ENCODE measurements at places on chromosomes 2 and 18.

DNA sequence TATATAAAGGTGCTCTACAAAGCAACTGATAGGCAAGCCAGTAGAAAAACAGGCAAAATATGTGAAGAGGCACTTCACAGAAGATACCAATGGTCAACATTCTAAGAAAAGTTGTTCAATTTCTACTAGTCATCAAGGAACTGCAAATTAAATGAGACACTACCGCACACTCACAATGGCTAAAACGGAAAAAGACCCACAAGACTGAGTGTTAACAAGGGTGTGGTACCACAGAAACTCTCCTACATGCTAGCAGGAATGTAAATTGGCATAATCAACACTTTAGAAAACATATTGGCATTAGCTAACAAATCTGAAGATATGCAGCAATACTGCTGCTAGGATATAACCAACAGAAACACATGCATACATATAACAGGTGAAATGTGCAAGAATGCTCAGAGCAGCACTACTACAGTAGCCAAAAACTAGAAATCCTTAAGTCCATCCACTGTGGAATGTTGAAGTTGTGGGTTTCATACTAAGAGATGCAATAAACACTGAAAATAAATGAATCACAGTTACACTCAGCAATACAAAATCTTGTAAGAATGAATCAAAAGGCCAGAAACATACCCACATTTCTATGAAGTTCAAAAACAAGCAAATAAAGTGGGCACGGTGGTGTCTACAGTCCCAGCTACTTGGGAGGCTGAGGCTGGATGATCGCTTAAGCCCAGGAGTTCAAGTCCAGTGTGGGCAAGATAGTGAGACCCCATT lies 9.2 kb downstream of the RNU4ATAC start:
- no peak for DNase-seq

- DNase-seq = no peak
Measured at GRCh38 chr2:119441376-119442225, 9.9 kb downstream of the TMEM37 start.

DNA sequence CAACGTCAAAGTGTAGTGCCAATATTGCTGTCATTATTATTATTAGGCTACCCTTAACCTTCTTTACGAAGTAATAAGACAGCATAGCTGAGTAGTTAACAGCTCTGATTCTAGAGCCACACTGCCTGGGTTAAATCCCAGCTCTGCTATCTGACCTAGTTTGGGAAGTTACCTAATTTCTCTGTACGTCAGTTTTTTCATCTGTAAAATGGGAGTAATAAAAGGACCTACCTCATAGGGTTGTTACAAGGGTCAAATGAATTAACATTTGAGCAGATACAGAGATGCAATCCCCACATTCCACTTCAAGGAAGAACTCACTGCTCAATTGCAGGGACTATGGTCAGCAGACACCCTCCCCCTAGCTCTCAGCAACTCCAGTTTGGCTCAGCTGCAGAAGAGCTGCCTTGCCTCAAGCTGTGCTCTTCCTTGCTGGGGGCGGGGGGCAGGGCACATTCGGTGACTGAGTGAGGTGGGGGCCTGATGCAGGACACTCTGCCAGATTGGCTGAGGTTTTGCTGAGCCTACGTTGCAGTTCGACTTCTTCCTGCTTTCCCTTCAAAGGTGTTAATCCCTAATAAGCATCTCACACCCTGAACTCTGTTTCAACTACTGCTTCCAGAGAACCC lies 11.0 kb upstream of the LGALSL start:
- DNase-seq = no peak

- DNase-seq = no peak
Measured at GRCh38 chr2:24886691-24887304, 33.2 kb downstream of the ADCY3 start.

- DNase-seq = no peak
Measured at GRCh38 chr2:106085181-106085940, 108.7 kb downstream of the UXS1 start.

DNA sequence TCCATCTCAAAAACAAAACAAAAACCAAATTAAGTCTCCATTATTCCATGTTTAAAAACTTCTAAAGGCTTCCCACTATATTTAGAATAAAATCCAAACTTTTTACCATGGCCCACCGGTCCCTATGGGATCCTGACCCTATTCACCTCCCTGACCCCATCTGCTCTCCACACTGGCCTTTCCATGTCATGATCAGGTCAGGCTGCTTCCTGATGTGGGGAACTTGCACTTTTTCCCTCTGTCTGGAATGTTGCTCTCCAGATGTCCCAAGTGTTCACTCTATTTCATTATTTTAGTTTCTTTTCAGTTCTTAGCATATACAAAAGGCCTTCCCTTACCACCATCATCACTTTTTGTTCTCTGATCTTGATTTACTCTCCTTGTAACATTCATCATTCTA lies 7.5 kb upstream of the MTA3 start:
- no peak for DNase-seq

DNA sequence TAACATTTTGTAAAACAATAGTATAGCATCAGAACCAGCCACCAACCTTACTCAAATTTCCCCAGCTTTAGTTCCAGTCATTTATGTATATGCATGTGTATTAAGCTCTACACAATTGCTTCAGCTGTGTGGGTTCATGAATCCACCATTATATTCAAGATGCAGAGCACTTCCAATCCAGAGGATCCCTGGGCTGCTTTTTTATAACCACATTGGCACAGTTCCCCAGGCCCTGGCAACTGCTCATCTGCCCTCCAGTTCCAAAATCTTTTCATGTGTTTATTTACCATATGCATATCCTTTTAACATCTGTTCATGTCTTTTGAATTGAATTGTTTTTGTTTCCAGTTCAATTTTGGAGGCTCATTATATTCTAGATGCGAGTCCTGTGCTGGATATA lies 482.9 kb upstream of the HS6ST1 start:
- DNase-seq = no peak

DNA sequence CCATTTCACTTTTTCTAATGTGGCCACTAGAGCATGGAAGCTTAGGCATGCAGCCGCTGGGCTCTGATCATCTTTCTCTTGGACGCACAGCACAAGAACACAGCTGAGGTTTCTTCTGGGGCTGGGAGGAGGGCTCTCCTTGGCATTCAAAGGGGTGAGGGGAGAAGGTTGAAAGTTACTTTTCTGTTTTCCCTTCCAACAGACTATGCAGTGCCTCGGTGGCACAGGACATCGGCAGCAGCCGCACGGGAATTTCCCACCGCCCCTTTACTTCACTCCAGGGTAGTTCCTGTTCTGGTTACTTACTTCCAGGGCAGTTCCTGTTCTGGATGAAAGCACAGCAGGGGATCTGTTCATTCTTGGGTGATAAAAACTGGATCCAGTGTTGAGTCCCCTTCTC lies 18.9 kb upstream of the MAL start:
- no peak for DNase-seq

- no peak for DNase-seq
Measured at GRCh38 chr18:6561420-6561861, 146.7 kb upstream of the L3MBTL4 start.

DNA sequence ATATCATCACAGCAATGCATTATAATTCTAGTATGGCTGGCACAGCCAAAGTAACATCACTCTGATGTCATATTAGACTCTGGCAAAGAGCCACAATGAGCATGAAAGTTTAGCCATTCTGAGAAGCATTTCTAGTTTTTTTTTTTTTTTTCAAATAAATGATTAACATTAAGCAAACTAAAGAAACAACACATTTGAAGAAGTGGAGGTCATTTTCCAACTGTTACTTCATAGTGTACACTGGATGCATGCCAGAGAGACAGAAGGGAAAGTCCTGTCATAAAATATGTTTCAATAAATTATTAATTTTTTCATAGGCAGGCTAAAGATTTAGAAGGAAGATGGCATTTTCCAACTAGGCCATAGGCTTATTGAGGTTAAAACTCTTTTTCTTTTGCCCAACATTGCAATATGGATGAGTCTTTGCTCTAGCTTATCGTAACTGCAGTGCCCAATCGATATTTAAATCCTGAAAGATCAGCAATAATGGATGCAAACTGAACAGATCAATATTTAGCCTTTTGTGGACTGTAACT lies 1630.4 kb upstream of the ACVR2A start:
- no peak for DNase-seq

GRCh38 chr18:75654386-75654785 lies 226.9 kb upstream of the SMIM21 start:
- no peak for DNase-seq

GRCh38 chr2:10834068-10834655 lies 21.6 kb upstream of the PDIA6 start:
- no peak for DNase-seq

GRCh38 chr18:58687871-58688308 lies 16.6 kb downstream of the MALT1 start:
- DNase-seq = peak; percentile 43

DNA sequence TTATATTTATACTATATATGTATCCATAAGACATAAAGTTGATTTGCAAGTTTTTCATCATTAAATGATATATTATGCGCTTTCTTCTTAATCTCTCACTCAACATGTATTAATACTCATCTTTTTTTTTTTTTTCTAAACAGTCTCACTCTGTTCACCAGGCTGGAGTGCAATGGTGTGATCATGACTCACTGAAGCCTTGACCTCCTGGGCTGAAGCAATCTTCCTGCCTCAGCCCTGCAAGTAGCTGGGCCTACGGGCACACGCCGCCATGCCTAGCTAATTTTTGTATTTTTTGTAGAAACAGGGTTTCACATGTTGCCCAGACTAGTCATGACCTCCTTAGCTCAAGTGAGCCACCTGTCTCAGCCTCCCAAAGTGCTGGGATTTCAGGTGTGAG lies 51.4 kb upstream of the MAP4K3 start:
- DNase-seq = no peak

- no peak for DNase-seq
Measured at GRCh38 chr18:74149878-74150277, 1.6 kb downstream of the TIMM21 start.

- peak; percentile 21 for DNase-seq
Measured at GRCh38 chr2:234164493-234165413, 114.3 kb downstream of the SPP2 start.

DNA sequence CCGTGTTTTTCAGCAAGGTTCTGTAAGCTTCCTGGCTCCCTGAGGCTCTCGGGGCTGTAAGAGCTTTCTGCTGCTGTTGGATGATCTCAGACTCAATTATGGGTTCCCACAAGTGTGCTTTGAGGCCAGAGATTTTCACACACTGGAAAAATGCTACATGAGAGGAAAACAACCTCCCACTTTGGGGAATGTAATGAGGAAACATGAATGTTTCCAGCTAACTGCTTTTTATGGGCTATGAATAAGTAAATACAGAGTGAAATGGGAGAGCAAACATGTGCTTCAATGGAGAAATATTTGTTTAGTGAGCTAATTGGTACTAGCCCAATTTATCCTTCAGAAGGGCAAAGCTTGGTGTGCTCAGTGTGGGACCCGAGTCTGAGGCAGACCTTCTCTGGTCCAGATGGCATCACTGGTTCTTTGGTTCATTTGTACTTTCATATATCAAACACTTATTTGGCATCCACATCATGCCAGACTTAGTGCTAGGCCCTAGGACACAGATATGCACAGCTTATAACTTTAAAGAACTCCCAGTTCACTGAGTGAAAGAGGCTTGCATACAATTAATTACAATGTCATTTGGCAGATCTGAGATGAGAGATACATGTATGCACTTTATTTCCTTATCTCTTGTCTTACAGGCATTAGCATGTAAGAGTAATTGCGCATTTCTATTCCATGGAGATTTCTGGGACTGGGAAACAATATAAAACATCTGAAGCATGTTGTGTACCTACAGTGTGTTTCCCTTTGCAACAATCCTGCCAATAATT lies 248.8 kb downstream of the RDH14 start:
- DNase-seq = no peak

DNA sequence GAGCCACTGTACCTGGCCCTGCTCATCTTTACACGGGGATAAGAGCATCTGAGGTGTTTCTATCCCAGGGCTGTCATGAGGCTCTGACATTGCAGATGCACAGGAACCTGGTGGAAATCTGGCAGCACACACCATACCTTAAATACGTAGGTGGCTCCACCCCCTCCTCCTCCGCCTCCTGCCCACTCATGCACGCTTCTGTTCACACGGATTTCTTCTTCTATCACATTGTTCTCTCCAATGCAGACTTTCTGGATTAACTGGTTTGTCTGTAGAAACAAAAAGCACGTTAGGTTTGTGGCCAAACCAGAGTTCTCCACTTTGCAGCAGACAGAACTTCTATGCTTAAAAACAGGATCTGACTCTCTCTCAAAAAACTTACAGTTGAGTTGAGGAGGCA lies 118.2 kb downstream of the CLIP4 start:
- DNase-seq = no peak

DNA sequence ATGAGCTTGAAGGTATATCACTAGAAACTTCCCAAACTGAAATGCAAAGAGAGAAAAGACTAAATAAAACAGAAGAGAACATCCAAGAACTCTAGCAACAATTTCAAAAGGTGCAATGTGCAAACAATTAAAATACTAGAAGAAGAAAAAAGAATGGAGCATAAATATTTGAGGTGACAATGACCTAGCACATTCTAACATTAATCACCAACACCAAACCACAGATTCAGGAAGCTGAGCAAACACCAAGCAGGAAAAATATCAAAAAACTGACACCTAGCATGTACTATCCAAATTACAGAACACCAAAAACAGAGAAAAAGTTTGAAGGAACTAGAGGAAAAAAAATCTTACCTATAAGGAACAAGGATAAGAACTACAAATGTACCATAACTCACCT lies 460.8 kb downstream of the IRS1 start:
- no peak for DNase-seq

- no peak for DNase-seq
Measured at GRCh38 chr2:153138651-153139375, 339.7 kb downstream of the RPRM start.

GRCh38 chr18:76805221-76805620 lies 17.1 kb upstream of the ZNF236 start:
- DNase-seq = no peak

- no peak for DNase-seq
Measured at GRCh38 chr2:182228741-182229140, 198.1 kb downstream of the PDE1A start.

DNA sequence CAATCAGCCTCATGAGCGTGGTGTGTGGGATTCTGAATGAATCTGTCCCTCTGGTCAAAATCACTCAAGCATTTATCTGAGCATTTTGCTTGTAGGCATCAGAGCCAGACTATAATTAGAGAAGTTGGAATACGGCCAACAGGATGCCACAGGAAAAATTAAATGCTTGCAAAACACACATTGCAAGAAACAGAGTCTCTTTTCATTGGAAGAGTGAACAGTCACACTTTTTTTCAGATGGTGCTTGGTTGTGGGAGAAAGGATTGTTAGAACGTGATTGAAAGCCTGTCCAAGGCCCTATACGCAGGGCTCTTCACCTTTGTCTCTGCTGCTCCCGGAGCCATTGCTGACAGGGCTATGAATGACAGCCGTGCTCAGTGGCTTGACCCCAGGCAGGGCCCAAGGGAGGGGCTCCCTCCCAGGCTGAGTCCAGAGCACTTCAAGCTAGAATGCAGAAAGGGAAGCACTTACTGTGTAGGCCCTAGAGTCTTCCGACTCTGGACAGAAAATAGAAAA lies 59.8 kb downstream of the SNTG2 start:
- DNase-seq = no peak

- no peak for DNase-seq
Measured at GRCh38 chr2:198587240-198587639, 782.8 kb downstream of the PLCL1 start.

Data from stimulated activated CD4-positive, alpha-beta T cell treated with anti-CD3 and anti-CD28 coated beads, TNF-alpha, amount 100 ng/mL, for 1 hour (primary cell).